ENCODE measurements at places on chromosomes 11 and 22.

DNA sequence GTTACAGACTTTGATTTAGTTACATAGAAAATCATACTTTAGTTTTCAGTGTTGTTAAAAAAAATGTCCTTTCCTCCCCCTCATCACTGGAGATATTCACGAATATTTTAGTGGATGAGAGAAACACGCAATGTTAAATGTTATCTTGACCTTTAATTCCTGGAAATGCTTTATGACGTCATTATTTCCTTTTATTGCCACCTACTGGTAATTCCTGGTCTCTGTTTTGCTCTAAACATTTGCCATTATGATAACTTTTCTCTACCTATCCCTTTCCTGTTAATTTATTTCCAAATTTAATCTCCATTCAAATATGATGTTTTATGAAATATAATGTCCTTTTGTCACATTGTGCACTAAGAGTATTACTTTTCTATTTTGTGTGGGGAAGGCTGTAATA is 770.6 kb downstream of the FAM181B start:
- no peak for DNase-seq

GRCh38 chr11:7585816-7586215 is 72.0 kb downstream of the PPFIBP2 start:
- DNase-seq, result no peak

GRCh38 chr11:70200212-70200844 is 2.8 kb upstream of the FADD start:
- DNase-seq, result no peak

DNA sequence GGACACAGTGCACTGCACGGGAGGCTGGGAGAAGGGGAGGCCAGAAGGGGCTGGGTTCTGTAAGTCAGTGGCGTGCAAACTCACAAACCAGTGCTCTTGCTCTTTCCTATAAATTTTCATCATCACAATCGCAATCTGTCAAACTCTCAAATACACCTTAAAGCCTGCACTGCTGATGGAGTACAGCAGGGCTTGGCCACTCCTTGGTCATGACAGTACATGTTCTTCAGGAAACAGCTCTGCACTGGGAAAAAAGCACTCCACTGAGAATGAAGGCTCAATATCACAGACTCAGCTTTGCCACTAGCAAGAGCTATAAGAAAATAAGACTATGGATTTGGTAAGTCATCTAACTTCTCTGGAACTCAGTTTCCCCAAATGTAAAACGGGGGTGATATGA is 111.0 kb downstream of the RBFOX2 start:
- DNase-seq, result no peak

DNA sequence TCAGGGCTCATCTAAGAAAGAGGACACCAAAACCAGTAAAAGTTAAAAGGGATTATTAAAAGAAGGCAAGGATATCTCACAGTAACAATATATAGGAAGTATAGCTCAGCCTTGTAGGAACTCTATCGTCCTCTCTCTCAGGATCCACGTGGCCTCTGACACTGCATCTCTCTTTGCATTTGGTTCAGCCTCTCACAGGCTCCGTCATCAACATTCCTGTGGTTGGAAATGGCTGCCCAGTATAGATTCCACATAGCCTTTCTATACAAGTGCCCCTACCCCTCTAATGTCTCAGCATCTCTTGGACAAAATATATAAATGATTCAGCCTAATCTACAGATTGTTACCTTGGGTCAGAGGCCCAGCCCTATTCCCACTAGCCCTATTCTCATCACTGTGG is 101.3 kb upstream of the DBX1 start:
- DNase-seq, result no peak

DNA sequence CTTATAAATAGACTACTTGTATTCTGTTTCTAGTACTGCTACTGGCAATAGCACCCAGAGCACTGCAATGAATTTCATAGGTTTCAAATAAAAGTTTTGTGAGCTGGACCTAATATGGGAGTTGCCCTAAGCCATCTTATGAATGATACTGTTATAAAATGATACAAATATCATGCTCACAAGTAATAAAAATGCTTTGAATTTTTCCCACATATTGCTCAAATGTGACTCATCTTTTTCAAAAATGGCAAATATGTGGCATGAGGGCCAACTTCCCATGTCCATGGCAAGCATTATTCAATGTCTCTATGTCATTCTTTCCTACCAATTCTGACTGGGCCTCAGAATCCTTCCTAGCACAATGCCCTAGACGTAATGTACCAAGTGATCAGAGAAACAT is 137.6 kb downstream of the TRPC6 start:
- DNase-seq, result no peak

- DNase-seq, result no peak
Measured at GRCh38 chr11:126113515-126113957, 50.9 kb upstream of the CDON start.
